ENCODE measurements at places on chromosomes 11 and 22. TPM values are rescaled to one million over a fixed set of nuclear protein-coding genes. Genes with fewer than 3 reads are reported as not detected.

Gene FGF4
- total RNA-seq: not detected

Gene SLC43A1
- 4.3 TPM for total RNA-seq

Gene CNGA4
- not detected for total RNA-seq

Gene OR52E8
- total RNA-seq: not detected

Measured in left ventricle myocardium inferior (tissue), 1 donor.